ENCODE measurements at places on chromosomes 2 and 18.

GRCh38 chr2:118495290-118495689 lies 352.2 kb downstream of the EN1 start:
- no peak for DNase-seq

- DNase-seq: no peak
Observed at GRCh38 chr2:158394453-158394852, 62.1 kb downstream of the CCDC148 start.

DNA sequence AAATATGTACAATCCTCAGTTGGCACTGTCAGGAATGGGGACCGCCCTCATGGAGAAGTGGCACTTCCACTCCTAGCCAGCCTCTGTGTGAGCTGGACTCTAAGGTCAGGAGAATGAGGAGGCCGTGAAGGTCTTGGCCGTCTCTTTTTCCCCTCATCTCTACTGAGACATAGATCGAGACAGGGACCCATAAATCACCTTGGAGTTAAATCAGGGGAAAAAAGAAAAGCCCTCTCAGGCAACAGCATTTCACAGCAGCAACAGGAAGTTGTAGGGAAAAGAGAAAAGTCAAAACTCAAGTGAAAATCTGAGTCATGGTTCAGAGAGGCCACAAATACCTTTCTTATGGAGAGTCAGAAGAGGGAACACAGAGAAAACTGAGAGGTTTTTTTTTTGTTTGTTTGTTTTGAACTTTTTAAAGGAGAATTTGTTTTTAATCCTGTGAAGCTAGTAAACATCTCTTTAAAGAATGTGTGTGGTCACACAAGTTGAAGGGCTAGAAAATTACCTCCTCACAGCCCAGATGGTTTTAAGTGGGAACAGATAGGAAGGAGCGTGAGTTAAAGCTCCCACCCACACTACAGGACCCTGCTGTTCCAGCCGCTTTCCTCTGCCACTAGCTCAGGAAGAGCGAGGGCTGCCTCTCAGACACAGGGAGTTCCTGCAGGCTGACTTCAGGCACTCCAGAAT lies 30.6 kb upstream of the CYP1B1 start:
- DNase-seq: no peak

DNA sequence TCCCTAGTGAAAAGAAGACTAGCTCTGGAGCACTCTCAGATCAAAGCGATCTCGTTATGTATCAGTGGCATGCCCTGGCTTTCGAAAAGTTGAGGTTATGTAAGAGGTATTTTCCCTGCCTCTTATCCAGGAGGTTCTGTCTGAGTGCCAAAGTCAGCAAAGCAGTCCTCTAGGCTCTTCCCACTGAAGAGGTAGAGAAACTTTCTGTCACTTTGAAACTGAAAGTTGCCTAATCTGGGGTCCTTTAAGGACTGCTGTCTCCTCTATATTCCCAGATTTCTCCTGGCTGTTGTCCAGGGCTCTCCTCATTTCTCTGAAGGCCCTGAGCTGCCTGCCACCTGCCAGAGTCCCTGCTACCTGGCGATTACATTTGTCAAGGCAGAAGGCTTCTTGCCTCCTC lies 96.3 kb downstream of the B3GNT2 start:
- DNase-seq: no peak

DNA sequence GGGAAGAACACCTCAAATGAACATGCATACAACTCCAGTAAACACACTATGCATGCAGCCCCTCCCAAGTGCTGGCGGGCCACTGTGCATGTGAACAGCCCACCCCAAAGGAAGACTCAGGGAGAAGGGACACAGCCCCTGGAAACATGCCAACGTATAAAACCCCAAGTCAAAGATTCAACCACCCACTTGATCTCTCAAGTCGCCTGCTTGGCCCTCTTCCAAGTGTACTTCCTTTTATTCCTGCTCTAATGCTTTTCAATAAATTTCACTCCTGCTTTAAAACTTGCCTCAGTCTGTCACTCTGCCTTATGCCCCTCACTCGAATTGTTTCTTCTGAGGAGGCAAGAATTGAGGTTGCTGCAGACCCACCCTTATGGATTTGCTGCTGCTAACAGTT lies 139.1 kb downstream of the C1D start:
- DNase-seq: no peak

DNA sequence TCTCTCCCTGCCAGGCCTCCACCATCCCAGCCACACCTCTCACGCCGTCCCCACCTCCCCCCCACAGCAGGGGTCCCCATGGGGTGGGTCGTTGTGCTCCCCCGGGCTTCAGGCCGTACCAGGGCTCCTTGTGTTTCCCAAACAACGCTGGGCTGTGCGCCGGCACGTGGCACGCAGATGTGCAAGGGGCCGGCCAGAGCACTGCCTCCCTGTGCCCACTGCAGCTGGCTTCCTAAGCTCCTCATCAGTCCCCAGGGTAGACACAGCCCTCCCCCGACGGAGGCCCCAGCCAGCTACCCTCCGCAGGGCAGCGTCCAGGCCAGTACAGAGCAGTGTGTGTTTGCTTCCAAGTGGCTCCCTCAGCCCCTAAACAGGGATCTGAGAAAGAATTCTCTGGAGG lies 34.0 kb downstream of the BIN1 start:
- no peak for DNase-seq

GRCh38 chr18:22166069-22166950 lies 3.1 kb upstream of the GATA6 start:
- no peak for DNase-seq

GRCh38 chr2:68318914-68319397 lies 793 bp downstream of the CNRIP1 start:
- DNase-seq: no peak

DNA sequence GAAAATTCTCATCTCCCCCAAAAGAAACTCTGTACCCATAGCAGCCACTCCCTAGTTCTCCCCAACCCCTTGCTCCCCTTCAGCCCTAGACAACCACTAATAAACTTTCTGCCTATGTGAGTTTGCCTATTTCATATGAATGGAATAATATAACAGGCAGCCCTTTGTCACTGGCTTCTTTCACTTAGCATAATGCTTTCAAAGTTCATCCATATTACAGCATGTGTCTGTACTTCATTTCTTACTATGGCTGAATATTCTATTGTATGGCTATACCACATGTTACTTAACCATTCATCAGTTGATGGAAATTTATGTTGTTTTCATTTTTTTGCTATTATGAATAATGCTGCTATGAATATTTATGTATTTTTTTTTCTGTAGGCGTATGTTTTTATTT lies 442.9 kb downstream of the SLC4A3 start:
- no peak for DNase-seq

DNA sequence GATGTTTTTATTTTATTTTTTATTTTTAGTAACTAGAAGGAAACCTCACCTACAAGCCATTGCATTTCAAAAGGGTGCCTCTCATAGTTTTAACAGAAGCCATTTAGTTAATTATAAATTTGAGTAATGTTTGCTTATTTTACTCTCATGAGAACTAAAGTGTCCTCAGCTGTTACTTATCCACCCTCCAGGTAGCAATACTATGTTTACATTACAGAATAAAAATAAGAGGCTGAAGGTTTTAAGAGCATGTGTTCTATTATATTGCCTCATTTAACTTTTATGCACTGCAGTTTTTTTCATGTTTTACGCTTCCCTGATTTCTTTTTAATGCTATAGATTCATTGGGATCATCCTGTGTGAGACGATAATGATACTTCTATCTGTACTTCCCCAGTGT lies 235.5 kb downstream of the THSD7B start:
- no peak for DNase-seq

GRCh38 chr2:73594251-73594650 lies 48.0 kb downstream of the NAT8 start:
- DNase-seq: no peak

DNA sequence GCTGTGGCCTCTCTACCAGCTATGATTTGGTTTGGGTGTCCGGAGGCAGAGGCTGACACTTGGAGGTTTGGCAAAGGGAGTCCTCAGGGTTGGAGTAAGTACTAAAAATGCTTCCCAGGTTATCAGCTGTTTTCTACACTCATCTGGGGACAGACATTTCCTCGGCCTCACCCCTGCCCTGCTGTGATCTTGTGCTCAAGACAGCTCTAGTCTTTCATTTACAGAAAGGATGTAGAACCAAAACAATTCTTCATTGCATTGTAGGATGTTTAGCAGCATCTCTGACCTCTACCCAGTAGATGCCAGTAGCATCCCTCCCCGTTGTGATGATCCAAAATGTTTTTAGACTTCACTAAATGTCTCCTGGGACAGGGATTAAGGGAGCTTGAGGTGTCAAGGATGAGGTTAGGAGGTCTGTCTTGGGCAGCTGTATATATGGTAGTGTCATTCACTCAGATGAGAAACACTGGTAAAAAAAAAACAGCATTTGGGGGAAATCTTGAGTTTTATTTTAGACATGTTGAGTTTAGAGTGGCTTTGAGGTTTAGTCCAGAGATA lies 26.6 kb downstream of the CD28 start:
- no peak for DNase-seq

GRCh38 chr2:204315236-204315662 lies 230.0 kb upstream of the PARD3B start:
- no peak for DNase-seq

- DNase-seq: no peak
Observed at GRCh38 chr2:30437809-30438548, 9.1 kb upstream of the LCLAT1 start.

GRCh38 chr2:233768076-233768475 lies 8.0 kb downstream of the UGT1A1 start:
- DNase-seq: no peak

DNA sequence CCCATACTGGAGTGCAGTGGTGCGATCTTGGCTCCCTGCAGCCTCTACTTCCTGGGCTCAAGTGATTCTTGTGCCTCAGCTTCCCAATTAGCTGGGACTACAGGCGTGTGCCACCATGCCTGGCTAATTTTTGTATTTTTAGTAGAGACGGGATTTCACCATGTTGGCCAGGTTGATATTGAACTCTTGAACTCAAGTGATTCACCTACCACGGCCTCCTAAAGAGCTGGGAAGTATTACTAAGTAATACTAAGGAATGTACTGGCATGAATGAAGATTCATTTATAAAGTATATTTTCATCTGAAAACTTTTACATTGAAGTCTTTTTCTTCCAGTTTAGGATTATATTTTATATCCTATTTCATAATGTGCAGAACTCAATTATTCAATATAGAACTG lies 38.1 kb downstream of the NUP35 start:
- no peak for DNase-seq

GRCh38 chr18:25112821-25113434 lies 239.0 kb downstream of the ZNF521 start:
- no peak for DNase-seq

- DNase-seq: no peak
Observed at GRCh38 chr2:136395582-136395981, 277.6 kb upstream of the CXCR4 start.

- no peak for DNase-seq
Observed at GRCh38 chr2:119462574-119462973, 30.9 kb downstream of the TMEM37 start.

DNA sequence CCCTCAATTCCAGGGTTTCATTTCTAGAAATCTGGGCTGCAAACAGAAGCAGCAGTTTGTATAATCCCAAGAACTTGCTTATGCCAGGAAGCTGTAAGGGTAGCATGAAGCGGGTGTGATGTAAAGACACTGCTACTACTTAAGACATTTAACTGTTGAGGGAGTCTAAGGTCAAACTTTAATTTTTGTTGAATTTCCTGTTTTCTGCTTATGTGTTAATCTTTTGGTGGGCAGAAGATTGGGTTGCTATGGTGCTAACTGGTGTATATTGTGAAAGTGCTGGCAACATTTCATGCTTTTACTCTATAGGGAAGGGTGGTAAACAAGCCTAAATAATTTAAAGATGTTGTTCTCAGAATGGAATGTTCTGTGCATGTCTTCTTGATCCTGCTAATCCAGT lies 2.7 kb downstream of the NCOA1 start:
- no peak for DNase-seq

- no peak for DNase-seq
Observed at GRCh38 chr2:67313536-67313935, 83.6 kb upstream of the ETAA1 start.

GRCh38 chr18:43248610-43249249 lies 28.6 kb downstream of the SYT4 start:
- DNase-seq: no peak

- DNase-seq: no peak
Observed at GRCh38 chr2:127638361-127639110, 7.4 kb upstream of the GPR17 start.

DNA sequence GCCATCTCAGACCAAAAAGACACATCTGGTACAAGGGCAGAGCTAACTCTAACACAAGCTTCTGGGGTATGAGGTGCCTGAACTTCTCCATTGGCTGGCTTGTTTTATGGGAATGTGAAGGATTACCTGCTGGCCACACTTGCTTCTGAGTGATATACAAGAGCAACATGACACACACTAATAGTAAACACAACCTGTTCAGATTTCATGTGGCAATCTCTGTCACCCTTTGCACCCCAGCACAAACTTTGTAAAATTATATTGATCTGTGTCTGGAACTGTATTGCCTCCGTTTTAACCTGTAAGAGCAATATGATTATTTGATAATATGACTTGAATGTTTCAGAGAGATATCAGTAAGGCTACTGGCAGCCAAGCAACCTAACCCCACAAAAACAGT lies 276.7 kb downstream of the CCDC85A start:
- no peak for DNase-seq

GRCh38 chr2:43812947-43813346 lies 25.7 kb downstream of the ABCG5 start:
- no peak for DNase-seq

DNA sequence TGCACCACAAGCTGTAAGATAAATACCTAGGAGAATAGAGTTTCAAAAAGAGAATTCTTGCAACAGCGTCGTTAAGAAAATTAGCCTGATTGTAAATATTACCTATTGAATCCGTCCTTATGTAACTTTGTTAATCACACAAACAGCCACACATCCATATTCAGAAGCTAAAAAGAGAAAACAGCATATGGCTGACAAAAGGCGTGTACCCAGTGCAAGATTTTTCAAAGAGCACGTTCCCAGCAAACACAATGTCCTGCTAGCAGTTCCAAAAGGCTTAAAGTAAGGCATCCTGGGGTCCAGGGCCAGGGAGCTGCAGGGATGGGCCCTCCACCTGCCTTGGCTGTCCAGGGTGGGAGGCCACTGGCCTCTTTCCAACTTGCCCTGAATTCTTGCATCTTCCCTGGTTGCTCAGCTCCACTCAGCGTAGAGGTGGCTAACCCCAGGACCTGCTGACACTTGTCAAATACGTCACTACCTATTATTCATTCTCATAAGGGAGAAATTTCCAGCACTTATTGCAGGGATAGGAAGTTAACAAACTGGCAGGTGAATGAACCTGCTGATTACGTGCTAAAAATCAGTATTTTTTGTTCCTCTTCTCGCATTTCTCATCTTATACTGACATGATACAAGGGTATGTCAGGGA lies 102.1 kb upstream of the NEDD4L start:
- no peak for DNase-seq

GRCh38 chr2:109270505-109271312 lies 141.7 kb downstream of the SH3RF3 start:
- DNase-seq: no peak

GRCh38 chr2:45833968-45834344 lies 182.5 kb downstream of the PRKCE start:
- DNase-seq: no peak

DNA sequence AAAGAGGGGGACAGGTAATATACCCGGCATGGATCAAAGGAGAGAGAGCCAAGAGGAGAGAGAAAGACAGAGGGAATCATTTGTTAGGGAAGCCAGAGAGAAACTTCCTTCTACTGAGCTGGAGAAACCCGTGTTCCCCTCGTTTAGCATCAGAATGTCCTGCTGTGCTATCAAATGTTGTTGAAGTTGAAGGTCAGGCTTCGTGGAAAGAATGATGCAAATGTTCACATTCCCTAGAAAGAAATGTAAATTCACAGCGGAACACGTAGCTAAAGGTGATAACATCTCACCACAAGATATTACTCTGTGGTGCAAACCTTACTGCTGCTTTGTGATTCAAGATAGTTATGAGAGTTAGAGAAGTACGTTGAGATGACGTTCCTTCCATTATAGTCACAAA lies 258.1 kb downstream of the LNPK start:
- DNase-seq: no peak
